Stimulated activated CD4-positive, alpha-beta T cell treated with anti-CD3 and anti-CD28 coated beads, Interleukin-2, amount 100 ng/mL, for 24 hours (primary cell): ENCODE measurements at places on chromosomes 13 and 19.

DNA sequence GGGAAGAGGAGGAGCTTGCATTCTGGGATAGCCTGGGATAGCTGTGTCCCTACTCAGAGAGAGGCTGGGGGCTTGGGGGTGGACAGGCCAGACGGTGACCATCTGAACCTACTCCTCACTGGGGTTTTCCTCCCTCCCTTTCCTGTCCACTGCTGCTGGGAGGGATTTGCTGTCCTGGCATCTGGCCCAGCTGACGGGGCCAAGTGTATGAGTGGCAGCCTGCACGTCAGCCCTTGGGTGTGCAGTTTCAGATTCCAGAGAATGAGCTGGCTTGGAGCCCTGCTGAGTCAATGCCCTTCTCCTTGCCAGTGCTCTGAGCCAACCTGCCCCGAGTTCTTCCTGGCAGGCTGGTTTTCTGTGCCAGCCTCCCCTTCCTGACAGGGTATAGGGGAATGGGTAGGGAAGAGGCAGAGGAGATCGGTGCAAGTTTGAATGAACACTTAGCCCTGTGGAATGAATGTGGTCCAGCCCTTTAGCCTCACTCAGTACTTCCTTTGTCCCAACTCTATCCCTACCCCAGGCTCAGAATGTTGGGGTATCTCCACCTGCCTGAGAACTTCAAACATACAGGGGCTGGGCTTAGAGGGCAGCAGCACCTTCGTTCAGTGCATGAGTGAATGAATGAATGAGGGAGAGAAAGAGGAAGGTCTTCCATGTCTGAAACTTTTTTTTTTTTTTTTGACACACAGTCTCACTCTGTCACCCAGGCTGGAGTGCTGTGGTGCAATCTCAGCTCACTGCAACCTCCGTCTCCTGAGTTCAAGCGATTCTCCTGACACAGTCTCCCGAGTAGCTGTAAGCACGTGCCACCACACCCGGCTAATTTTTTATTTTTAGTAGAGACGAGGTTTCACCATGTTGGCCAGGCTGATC, 1.8 kb upstream of the ANGPTL4 start:
- no peak for DNase-seq

GRCh38 chr13:24520733-24521132, 8.2 kb upstream of the PARP4 start:
- no peak for DNase-seq

GRCh38 chr13:45953082-45953481, 99.5 kb downstream of the ZC3H13 start:
- DNase-seq, result no peak

GRCh38 chr19:41753159-41753558, 2.2 kb upstream of the CEACAM6 start:
- peak; percentile 86 for DNase-seq

- no peak for DNase-seq
Measured at GRCh38 chr19:46441866-46442265, 13.1 kb upstream of the PNMA8C start.

DNA sequence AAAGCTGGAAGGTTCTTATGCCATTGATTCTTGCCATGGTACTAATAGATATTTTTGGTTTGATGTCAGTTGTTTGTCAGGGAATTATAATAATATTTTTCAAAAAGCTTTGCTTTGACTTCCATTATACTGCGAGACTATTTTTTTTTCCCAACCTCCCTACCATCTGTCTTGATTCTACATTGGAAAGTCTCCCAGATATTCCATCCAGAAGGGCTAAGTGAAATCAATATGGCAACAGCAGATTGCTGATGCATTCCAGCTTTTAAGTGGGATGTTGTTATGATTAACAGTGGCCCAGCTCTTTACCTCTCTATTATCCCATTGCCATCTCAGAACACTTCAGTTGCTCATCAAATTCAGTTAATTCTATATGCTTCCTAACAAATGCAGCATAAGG, 247.4 kb downstream of the OXGR1 start:
- no peak for DNase-seq

DNA sequence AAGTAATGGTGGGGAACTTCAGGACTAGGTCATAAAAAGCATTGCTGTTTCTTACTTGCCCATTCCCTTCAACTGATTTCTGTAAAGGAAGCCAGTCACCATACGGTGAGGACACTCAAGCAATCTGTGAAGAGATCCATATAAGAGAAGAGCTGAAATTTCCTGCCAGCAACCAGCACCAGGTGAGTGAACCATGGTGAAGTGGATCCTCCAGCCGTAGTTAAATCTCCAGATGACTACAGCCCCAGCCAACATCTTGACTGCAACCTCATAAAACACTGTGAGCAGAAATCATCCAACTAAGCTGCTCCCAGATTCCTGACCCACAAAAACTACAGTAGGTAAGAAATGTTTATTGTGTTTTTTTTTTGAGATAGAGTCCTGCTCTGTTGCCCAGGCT, 3.8 kb upstream of the SLC6A16 start:
- DNase-seq, result no peak

DNA sequence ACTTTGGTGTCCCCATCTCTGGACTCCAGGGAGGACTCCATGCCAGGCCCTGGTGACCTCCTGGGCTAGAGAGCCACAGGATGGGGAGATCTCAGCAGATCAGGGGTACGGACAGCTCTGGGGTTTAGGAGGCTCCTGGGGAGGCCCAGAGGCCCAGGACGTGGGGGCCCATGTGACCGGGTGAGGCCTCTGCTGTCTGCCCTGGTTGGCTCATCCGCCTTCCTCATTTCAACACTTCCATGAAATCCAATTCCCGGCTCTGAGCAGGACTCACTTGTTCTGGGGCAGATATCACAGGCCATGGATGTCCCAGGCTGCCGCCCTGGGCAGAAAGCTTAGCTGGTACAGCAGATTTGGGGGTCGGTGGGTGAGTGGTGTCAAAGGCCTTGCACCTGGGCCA, 1.1 kb upstream of the PRAM1 start:
- DNase-seq, result no peak

DNA sequence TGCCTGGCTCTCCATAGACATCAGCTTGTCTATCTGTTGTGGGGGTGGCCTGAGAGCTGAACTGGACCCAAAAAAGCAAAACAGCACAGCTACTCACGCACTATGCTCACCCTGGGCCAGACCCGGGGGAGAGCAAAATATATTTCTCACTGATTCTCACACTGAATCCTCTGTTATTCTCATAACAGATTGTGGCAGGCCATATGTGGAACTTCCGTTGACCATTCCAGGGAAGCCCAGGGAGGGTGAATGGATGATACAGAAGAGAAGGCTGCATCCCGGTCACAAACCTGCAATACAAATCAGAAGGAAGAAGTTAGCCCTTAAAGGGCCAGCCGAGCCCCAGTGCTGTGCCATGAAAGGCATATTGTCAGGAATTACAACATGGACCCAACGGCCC, 362.5 kb downstream of the ZNF536 start:
- DNase-seq, result no peak

DNA sequence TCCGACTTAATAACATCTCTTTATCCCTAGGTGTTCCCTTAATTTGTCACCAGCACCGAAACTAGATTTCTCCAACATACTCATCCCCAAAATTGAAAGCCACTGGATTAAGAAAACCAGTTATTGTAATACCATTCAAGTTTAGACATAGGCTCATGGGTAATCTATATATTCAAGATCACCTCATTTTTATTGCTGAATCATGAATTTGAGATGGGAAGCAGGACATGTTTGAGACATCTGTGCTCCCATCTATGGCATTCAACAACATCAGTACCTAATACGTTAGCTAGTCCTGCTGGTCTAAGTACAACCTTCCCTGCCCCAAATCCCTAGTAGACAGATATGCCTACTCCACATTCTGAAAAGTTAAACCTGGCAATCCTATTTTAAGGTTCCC, 820.6 kb downstream of the PCDH9 start:
- DNase-seq, result no peak

DNA sequence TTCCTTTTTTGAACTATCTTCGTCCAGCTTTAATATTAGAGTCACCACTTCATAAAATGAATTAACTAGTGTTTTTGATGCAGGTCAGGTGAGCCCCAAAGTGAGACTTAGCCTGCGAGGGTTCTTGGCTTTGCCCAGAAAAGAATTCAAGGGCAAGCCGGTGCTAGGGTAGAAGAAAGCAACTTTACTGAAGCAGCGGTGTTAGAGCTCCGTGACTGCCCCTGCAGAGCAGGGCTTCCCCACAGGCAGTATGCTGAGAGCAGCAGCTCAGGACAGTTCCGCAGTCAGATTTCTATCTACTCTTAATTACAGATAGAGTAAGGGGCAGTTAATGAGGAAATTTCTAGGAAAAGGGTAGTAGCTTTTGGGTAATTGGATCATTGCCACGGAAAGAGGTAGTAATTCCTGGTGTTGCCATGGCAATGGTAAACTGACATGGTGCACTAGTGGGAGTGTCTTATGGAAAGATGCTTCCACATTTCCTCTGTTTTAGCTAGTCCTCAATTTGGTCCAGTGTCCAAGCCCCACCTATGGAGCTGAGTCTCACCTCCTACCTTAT, 432.2 kb upstream of the ZNF507 start:
- DNase-seq, result no peak

DNA sequence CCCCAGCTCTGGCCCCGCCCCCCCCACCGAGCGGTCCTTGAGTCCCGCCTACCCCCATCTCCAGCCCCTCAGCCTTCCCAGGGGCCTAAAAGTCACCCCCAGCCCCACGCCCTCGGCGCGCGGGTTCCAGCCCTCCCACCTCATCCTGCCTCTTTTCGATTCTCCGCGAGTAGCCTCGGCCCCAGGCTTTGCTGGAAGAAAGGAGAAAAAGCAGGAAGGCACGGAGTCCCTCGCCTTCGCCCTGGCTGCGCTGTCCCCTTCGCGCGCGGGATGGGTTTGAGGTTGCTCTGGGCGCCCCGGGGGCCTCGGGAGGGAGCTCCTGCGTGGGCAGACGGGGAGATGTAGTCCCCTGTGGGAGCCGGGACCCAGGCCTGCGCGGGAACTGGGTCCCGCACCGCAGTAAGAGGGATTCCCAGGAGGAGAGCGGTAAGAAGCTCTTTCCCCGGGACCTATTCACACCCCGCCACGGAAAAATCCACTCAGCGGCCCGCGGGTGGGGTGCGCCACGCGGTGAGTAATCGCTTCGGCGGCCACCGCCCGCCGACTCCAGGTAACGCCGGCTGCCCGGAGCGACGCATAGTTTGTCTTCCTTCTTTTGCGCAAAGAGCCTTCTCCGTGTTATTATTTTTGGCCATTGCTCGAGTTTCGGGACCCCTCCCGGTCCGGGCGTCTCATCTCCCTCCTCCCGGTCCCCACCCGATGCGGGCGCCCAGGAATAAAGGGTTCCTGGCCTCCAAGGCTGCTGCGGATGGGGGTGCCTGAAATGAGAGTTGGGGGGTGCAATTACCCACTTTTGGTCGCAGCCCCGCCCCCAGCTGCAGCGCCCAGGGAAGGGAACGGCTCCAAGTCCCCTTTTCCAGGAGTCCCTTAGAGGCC, 865 bp upstream of the CRLF1 start:
- DNase-seq, result no peak

DNA sequence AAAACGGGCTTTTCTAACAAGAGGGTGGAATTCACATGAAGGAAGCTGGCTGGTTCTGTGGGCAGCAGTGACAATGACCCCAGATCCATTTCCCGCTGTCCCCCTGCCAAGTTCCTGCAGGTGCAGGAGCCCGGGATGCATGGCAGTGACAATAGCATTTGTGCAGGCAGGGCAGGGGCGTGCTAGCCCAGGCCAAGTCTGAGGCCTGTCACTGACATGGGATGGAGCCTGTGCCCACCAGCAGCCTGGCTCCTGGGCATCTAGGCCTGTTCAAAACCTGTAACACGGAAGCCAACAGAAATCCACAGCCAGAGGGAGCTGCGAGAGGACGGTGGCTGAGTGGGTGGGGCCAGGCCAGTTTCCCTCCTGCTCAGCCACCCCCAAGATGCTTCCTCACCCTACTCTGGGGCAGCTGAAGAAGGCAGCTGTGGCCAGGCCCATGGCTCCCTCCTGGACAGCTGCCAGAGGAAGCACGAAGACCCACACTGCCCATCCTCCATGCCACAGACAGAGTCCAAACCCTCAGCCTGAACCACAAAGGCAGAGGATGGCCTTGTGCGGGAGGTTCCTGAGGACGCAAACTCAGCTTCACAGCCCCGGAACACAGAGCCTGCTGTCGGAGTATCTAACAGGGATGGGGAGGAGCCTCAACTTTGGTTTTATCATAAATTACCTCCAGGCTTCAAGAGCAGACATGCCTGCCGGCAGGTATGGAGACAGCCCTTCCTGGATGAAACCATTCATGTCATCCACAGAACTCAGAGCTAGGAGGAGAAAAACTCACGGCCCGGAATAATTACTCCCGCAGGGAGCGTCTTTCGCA, 74.0 kb downstream of the CEBPG start:
- DNase-seq, result no peak

DNA sequence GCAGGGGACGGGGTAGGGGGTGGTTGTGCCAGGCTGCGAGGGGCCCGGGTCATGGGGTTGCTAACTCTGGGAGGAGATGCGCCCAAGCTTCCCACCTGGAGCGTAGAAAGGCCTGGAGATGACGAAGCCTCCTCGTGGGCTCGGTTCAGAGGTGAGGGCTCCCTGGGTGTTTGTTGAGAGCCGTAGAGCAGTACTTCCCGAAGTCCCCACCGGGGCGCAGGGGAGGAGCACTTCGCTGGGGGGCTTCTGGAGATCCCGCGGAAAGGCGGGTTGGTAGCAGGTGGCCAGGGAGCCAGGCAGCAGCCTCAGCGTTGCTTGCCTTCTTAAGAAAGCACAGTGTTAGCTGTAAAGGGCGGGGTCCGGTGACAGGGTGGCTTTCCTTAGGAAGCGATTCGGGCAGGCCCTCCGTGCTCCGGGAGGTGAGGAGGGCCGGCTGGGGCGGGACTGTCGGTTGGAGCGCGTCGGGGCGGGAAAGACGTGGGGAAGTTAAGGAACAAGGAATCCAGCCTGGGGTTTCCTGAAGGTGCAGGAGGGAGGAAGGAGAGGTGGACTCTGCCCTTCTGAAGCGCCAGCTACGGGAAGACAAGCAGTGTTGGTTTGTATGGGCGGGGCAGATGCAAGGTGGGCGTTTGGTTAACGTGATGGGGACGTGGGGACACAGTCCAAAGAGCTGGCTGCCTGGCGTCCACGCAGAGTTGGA, 3.3 kb downstream of the VSTM2B start:
- peak; percentile 12 for DNase-seq

DNA sequence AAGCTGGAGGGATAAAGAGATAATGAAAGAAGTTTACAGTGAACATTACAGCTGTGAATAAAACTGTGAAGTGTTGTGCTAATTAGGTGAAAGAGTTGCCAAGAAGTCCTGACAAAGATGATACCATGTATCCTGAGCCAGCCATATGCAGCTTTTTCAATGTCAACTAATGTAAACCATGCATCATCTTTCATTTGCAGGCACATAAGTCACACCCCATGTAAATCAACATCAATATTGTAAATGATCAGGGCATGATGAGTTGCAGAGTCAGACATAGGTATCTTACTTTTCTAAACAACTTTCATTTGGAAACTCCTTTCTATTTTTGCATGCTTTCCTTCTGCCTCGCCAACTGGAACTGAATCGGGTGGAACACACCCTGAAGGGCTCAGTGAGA, 569.1 kb downstream of the TBC1D4 start:
- no peak for DNase-seq
